ENCODE measurements at places on chromosomes 4 and X.

DNA sequence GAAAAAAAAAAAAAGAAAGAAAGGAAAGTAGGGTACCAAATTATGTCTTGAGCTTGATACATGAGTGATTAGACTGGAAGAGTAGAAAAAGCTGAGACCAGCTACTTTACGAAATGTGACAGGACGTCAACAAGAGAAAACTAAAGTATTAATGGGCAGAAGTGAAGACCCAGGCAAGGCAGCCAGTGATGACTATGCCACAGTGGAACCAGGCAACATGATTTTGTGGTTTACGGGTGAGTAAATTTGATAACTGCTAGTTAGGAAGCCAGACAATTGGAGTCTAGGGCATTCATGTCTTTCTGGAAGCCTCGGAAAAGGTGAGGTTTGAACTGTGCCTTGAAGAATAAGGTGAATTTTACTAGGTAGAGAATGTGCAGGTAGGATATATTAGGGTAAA lies 326.4 kb downstream of the TENM3 start:
- no peak for DNase-seq

- no peak for DNase-seq
Measured at GRCh38 chr4:66331761-66332160, 661.5 kb upstream of the EPHA5 start.

GRCh38 chrX:11791090-11791489 lies 33.1 kb downstream of the MSL3 start:
- no peak for DNase-seq

DNA sequence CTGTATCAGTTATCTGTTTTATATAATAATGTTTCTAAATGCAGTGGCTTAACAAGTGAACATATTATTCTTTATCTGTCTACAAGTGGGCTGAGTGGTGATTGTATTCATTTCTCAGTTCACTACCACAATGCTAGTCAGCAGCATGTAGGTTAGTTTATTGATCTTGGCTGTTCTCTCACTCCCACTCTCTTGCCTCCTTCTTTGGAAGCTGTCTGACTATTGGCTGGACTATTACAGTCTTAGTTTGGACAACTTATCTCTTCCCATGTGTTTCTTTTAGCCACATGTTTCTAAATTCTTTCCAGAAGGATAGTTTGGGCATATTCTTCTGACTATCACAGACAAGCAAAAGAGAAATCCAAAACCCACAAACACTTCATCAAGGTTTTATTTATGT lies 459.5 kb upstream of the AGA start:
- DNase-seq: no peak

GRCh38 chr4:16045687-16046086 lies 38.1 kb downstream of the PROM1 start:
- DNase-seq: no peak

GRCh38 chrX:154472685-154473632 lies 6.1 kb downstream of the LAGE3 start:
- no peak for DNase-seq

GRCh38 chr4:87235020-87235671 lies 14.7 kb upstream of the KLHL8 start:
- DNase-seq: no peak

- no peak for DNase-seq
Measured at GRCh38 chr4:175308236-175308635, 390.1 kb downstream of the ADAM29 start.

GRCh38 chr4:100168521-100168920 lies 21.7 kb downstream of the DDIT4L start:
- DNase-seq: no peak

- no peak for DNase-seq
Measured at GRCh38 chr4:2867758-2868491, 24.3 kb downstream of the ADD1 start.
